Activated naive CD8-positive, alpha-beta T cell treated with anti-CD3 and anti-CD28 coated beads, Interleukin-2, amount 10 ng/mL, durations not matched to agents 7 days and 5 days (primary cell): ENCODE measurements at places on chromosomes 3 and 15.

DNA sequence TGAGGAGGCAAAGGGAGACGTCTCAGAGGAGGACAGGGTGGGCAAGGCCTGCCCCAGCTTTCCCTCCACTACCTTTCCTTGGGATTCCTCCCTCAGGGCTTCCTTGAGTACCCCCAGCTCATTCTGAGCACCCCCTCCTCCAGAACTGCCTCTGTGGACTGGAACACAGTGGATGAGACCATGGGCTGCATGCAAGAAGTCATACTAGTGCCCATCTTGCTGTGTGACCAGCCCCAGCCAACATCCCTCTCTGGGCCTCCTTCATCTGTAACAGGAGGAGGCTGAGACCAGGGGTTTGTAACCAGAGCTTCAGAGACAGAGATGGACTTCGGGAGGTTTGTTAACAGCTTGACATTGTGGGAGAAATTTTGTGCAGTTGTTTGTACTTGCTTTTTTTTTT is 25.6 kb downstream of the FEM1B start:
- DNase-seq: no peak

DNA sequence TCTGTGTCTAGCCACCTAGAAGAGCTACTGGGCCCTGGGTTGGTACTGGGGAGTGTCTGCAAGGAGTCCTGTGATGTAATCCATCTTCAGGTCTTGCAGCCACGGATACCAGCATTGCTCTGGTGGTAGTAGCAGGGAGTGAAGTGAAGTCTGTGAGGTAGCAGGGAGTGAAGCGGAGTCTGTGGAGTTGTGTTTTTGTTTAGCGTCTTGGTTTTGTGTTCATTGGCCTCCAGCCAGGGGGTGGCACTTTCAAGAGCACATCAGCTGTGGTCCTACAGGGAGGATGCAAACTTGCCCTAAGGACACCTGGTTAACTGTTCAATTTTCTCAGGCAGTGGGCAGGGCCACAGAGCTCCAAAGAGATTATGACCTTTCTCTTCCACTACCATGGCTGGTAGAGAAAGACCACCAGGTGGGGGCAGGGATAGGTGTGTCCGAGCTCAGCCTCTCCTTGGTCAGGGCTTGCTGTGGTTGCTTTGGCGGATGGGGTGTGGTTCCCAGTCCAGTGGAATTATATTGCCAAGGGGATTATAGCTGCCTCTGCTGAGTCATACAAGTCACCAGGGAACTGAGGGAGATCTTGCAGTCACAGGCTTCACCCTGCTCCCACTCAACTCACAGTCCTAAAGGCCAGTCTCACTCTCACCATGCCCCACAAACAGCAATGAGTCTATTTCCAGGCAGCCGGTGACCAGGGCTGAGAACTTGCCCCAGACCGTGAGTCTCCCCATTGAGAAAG is 424.7 kb downstream of the ZBBX start:
- no peak for DNase-seq

GRCh38 chr15:57041416-57041815 is 123.0 kb downstream of the TCF12 start:
- DNase-seq: no peak

DNA sequence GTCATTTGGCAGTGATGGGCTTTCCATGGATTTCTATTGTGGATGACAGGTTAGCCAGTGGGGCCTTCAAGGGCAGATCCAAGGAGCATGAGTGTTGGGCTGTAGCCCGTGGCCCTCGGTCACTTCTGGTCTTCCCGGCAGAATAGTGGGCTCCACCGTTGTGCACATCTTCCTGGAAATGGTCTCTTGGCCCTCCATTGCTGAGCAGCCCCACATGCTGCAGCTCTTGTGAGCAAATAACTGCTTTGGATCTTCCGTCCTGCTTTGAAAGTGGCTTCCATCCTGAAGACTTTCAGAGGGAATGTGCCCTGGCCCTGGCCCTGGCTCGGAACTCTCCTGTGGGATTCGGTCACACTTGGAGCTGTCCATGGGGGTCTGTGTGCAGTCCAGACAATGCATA is 102.8 kb downstream of the SNRPN start:
- no peak for DNase-seq

GRCh38 chr3:42831321-42831713 is 22.1 kb downstream of the ACKR2 start:
- DNase-seq: peak; percentile 77

- no peak for DNase-seq
Measured at GRCh38 chr15:87326269-87326668, 930.3 kb downstream of the NTRK3 start.

DNA sequence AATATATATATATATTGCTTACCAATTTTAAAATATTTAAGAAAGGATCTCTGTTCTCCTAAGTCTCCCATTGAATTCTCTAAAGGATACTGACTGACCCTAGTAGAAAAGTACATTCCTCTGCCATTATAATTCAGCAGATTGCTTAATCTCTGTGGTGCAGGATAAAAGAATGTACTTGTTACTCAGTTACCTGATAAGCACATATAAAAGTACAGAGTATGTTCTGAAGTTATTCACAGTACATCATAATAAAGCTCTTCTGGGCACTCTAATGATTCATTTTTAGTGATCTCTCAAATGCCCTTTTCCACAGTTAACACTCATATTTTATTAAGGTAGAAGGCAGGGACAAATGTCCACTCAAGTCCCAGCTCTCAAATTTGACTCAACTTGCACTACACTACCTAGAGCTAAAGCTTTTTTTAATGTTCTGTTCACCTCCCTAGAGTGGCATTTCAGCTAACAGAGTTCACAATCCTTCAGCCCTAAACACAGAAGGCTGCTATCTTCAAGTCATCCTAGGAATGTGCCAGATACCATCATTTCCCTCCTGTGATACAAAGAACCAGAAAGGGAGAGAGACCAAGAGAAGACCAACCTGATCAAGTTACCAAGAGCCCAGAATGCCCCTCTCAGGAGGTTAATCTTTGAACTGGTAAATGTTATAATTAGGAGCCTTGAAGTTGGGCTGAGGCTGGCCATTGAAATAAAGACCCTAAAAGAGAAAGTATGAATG is 53.3 kb downstream of the MEIS2 start:
- DNase-seq: no peak

DNA sequence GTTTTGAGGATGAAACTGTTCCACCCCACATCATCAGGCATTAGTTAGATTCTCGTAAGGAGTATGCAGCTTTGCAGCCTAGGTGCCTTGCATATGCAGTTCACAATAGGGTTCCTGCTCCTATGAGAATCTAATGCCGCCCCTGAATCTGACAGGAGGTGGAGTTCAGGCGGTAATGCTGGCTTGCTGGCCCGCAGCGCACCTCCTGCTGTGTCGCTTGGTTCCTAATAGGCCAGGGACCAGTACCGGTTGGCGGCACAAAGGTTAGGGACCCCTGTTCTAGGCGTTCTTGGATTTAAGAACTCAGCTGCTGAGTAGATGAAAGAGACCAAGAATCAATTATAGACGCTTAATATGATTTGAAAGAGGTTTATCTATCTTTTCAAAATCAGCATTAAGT is 595.4 kb downstream of the CADM2 start:
- DNase-seq: no peak

- DNase-seq: no peak
Measured at GRCh38 chr3:35709691-35710090, 70.4 kb downstream of the ARPP21 start.

- DNase-seq: no peak
Measured at GRCh38 chr3:141269961-141270360, 38.3 kb downstream of the PXYLP1 start.

GRCh38 chr15:93861413-93861812 is 369.9 kb upstream of the MCTP2 start:
- no peak for DNase-seq

DNA sequence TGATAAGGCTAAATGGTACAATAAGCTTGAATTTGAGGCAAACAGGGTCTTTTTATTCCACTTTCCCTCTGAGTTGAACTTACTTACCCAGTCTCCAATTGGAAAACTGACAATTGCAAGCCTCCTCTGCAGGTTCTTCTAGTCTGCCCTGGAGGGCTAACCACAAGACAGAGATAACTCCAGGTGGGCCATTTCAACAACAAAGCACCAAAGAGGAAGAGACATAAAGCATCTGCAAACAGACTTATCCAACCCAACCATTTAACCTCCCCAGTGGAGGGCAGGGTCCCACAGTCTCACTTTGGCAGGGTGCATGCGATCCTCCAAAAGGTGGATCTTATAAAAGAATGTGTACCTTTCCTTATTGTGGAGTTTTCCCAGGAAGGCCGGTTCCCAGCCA is 525.8 kb downstream of the DIPK2A start:
- DNase-seq: no peak

DNA sequence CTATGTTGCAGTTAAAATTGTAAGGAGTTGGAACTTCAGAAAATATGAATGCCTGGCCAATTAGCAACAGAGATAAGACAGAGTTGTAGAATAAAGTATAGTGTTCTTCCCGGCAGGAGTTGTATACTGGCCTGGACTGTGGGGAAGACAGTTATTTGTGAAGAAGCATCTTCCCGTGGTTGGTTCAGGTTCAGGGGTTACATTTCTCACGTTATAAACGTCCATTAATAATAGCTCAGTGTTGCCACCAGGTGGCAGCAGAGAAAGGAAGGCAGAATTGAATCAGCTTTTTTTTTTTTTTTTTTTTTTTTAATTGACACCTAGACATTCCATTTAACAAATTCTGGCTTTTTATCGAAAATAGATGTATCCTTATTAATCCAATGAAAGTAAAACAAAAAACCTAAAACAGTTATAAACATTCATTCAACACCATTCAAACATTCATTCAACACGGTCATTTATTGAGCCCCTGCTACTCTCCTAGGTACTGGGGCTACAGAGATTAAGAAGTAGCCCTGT is 66.4 kb upstream of the NR2E3 start:
- DNase-seq: peak; percentile 40

GRCh38 chr3:64011685-64012084 is 11.6 kb downstream of the PSMD6 start:
- DNase-seq: no peak

DNA sequence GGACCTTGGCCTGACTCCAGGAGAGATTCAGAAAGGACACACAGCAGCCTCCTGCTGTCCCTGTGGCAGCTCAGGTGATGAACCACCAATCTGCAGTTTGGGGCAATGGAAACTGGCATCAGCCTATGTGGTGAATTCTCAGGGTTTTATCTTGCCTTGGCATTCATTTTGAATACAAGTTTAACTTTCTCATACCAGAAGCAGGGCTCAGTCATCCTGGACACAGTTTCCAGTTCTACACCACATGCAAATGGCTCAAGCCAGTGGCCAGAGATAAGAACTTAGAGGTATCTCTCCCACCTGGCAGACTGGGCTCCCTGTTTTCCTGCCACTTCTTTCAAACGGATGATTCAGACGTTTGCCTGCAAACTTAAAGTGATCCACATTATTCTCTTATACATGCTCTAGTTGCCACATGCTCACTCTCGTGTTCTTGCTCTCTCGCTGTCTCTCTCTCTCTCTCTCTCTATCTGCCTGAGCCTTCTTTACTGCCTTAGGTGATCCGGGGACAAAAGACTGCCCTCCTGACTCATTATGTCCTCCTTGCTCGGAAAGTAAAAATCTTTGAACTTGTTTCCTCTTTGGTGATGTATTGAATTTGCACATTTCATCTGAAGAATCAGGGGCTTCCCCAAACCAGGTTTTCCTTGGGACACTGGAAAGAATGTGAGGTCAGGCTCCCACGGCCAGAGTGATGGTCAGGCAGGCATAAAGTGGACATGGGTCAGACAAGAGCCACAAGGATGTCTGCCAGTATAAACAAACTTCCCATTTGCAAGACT is 99.6 kb upstream of the STT3B start:
- no peak for DNase-seq

DNA sequence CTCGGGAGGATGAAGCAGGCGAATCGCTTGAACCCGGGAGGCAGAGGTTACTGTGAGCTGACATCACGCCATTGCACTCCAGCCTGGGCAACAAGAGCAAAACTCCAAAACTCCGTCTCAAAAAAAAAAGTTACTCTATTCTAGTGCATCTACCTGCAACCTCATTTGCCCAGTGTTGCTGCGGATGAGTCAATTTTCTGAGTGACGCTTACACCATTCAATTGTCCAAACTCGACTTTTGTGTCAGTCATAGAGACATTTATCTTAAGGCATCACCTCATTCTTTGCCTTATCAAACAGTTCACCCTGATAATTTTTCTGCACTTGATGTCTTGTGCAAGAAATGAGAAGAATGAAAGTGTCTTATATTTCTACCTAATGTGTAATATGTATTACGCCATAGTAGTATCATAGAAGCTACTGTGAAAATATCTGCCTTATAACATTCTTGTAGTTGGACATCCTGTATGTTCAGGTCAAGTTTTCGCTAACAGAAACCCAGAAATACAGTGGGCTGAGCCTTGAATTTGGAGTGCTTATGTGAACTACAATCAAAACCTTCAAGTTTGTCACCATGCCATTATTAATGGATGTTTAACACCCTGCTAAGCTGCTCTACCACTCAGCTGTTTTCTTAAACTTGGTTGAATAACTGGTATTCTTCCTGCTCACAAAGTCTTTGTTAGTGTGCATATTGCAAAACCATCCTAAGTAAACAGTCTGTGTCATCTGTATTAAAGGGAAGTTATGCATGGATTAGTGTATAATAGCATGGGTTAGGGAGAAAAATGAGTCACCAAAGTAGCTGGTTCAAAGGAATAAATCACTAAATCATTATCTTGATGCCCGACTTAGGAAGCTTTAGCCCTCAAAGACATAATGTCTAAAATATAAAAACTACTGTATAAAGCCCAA is 531.0 kb upstream of the NR2F2 start:
- DNase-seq: no peak

GRCh38 chr15:74788683-74789151 is 6.8 kb downstream of the CSK start:
- DNase-seq: peak; percentile 83

- DNase-seq: no peak
Measured at GRCh38 chr15:25184356-25185155, 229.8 kb downstream of the SNRPN start.

GRCh38 chr3:56899078-56899477 is 97.3 kb upstream of the ARHGEF3 start:
- DNase-seq: no peak

GRCh38 chr3:14721126-14721864 is 46.4 kb downstream of the C3orf20 start:
- DNase-seq: no peak

GRCh38 chr15:63973212-63974009 is 72.9 kb downstream of the DAPK2 start:
- DNase-seq: no peak

GRCh38 chr3:133053532-133053931 is 15.3 kb downstream of the TMEM108 start:
- DNase-seq: no peak

- no peak for DNase-seq
Measured at GRCh38 chr15:81024265-81024872, 23.6 kb downstream of the TLNRD1 start.

DNA sequence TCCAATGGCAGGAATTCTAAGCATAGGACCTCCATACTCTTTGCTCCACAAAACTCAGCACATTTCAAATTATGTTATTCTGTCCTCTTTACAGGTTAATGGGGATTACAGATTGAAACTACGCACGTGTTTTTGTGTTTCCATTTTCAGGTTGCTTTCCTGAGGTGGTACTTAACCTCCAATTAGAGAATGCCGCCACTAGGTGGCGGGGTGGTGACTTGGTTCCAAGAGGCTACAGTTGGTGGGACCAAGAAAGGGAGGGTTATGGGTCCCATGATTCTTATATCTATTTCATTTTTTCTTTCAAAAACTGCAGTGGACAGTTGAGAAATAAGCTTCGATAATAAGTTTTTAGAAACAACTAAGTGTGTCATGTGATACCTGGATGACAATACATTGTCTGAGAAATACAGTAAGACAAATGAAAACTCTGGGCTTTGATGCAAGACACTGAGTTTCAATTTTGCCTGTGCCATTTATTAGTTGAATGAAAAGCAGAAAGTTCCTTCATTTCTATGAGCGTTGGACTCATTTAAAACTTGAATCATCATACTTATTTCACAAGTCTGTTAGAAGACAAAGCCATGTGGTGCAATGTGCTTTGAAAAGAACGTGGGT is 539.0 kb downstream of the FGF12 start:
- peak; percentile 45 for DNase-seq
